ENCODE measurements at places on chromosomes 6 and 20. TPM values are rescaled to one million over a fixed set of nuclear protein-coding genes. Genes with fewer than 3 reads are reported as not detected.

- peak; percentile 87 for DNase-seq
- H3K27me3 ChIP-seq: no peaks in the 10 kb centered on the region
- peaks cover 57% of the 10 kb centered on the region for H3K4me1 ChIP-seq
- H3K27ac ChIP-seq: peak overlapping the region; percentile 90
These were observed 87.8 kb downstream of the CARMIL1 start for GRCh38 chr6:25366903-25367545.

DNA sequence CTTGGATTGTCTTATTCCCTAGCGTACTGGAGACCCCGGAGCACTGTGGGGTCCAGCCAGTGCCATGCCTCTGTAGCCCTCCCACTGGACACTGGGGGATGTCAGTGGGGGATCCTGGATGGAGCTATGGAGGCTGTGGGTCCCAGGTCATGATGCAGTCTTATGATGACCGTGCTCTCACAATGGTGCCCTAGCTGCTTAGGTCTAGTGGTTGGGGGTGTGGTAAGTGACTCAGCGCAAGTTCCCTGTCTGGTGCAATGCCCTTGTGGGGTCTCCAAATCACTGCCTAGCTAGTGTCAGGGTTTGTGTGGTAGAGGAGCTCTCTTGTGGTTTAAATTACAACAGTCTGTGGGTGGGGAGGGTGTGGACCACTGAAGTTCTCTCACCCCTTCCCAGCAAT lies 135.4 kb downstream of the CDC5L start:
- no peak overlapping the region for H3K4me3 ChIP-seq
- H3K27ac ChIP-seq: no peak overlapping the region
- H3K4me1 ChIP-seq: peaks cover 17% of the 10 kb centered on the region
- no peak for DNase-seq
- peaks cover 13% of the 10 kb centered on the region for H3K27me3 ChIP-seq
- H3K36me3 ChIP-seq: peaks cover 1% of the 10 kb centered on the region

BHLHE23 gene
- total RNA-seq: not detected

DNA sequence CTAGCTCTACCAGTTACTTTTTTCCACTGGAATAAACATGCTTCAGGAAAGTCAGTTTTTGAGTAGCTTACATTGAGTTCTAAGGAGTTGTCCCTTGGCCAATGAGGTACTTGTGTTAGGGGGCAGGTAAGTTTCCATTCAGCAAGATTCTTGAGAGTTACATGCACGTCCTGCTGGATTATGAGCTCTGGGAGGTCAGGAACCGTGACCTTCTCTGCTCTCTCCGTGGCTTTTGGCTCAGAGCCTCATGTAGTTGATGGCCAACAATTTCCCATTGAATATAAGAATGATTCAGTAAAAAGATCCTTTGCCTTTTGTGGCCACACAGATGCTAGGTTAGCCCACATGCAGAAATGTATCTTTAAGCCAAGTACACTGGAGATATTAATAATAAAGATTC lies 181.8 kb upstream of the RALGAPA2 start:
- no peak for DNase-seq
- H3K27ac ChIP-seq: no peak overlapping the region
- no peaks in the 10 kb centered on the region for H3K36me3 ChIP-seq
- H3K27me3 ChIP-seq: peaks cover 1% of the 10 kb centered on the region

DNA sequence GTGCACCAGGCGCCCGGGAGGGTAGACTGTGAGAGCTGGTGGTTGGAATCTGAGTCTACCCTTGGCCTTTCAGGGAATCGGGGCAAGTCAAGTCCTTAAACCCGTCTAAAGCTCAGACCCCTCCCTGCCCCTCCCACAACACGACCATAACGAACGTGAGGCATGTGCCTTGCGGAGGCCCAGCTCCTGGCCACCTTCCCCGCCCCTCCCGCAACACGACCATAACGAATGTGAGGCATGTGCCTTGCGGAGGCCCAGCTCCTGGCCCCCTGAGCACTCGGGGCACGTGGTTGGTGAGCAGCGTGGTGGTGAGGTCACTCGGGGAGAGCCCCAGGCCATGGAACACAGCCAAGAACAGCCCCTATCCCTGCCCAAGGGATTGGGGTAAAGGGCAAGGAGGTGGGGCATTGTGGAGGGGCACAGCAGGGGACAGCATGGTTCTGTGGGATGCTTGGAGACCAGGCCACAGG lies 132.2 kb downstream of the TAF4 start:
- H3K27ac ChIP-seq: no peak overlapping the region
- no peak for DNase-seq
- no peak overlapping the region for H3K4me3 ChIP-seq

GTSF1L gene
- not detected for total RNA-seq

C6orf58 gene
- not detected for total RNA-seq

DNA sequence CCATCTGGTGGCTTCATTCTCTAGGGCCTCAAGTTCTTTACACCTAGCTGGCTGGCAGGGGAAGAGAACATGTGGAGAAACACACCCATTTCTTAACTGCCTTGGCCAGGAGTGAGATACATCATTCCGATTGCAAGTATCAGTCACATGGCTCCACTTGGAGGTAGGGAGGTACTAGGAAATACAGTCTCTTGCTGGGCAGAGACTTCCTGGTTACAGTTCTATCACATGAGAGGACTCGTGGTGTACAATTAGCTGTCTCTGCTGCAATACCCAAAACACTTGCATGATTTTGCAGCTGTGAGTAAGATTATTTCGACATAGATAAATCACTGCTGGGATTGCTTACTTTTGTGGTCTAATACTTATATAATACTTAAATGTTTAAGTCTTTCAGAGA lies 51.1 kb downstream of the GTF2H5 start:
- no peaks in the 10 kb centered on the region for H3K36me3 ChIP-seq
- no peak overlapping the region for H3K27ac ChIP-seq
- H3K4me1 ChIP-seq: peaks cover 5% of the 10 kb centered on the region

DNA sequence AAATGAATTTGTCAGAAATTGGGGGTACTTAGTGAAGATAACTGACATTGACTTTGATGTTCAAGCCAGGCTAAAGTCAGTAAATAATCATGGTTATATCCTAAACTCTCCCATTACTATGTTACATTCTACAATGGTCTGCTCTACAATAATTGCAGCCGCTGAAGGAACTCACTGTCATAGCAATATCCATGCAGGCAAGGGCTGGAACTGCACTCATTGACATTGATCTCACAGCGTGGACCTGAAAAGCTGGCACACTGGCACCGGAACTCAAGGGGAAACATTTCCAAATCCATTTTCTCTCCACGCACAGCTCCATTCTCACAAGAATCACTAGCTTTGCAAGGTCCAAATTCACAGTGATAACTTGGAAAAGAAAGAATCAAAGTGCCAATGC lies 702.7 kb downstream of the EYS start:
- no peaks in the 10 kb centered on the region for H3K27me3 ChIP-seq
- DNase-seq: no peak
- no peaks in the 10 kb centered on the region for H3K36me3 ChIP-seq
- H3K4me1 ChIP-seq: no peaks in the 10 kb centered on the region
- H3K27ac ChIP-seq: no peak overlapping the region

DNA sequence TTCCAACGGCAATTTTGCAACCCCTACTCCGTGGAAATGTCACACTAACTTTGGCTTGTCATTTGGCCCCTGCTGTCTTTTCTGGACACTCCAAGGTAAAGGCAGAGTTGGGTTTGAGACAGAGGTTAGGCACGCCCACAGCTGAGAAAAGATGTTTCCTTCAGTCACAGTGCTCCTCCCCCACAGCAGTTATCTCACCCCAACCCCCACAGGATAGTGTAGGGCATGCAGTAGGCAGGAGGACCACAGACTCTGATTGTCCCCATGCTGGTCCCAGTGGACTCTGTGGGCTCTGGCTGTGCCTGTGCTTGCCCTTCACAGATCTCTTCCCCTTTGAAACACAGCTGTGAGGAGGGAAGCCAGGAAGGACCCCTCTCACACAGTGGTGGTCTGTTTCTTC lies 124.0 kb upstream of the CARMIL1 start:
- peak overlapping the region; percentile 78 for H3K27ac ChIP-seq
- H3K27me3 ChIP-seq: no peaks in the 10 kb centered on the region
- H3K4me3 ChIP-seq: peak overlapping the region; percentile 51
- DNase-seq: no peak

TEAD3 gene
- total RNA-seq: 2.2 TPM

- DNase-seq: no peak
- H3K4me1 ChIP-seq: no peaks in the 10 kb centered on the region
- H3K27ac ChIP-seq: no peak overlapping the region
- H3K36me3 ChIP-seq: no peaks in the 10 kb centered on the region
- H3K4me3 ChIP-seq: no peak overlapping the region
These were observed 124.0 kb downstream of the LAMA2 start for GRCh38 chr6:129006724-129007514.

GRCh38 chr6:30726506-30727413 lies 6.6 kb downstream of the TUBB start:
- H3K36me3 ChIP-seq: peaks cover 78% of the 10 kb centered on the region
- peak overlapping the region; percentile 41 for H3K27ac ChIP-seq
- H3K4me1 ChIP-seq: peaks cover 48% of the 10 kb centered on the region
- no peaks in the 10 kb centered on the region for H3K27me3 ChIP-seq
- no peak for DNase-seq

DNA sequence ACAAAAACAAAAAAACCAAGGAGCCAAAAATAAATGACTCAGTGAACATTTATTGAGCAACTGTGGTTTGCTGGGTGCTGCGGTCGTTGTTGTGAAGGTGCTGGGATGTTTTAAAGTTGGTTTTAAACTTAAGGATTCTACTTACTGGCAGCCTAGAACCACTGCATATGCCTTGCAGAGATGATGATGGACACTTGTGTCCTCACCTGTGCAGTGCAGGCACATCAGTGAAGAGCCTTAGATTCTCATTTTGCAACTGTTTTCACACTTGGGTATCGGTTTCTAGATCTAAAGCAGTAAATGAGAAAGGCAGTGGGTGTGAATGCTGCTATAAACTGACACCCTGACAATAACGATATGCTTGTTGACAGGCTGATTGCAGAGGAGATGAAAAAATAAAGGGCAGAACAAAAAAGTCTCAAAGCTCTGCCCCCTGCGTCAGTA lies 68.8 kb downstream of the UTRN start:
- H3K4me3 ChIP-seq: peak overlapping the region; percentile 66
- H3K36me3 ChIP-seq: peaks cover 12% of the 10 kb centered on the region
- H3K27me3 ChIP-seq: no peaks in the 10 kb centered on the region
- peak; percentile 73 for DNase-seq

RAB44 gene
- total RNA-seq: not detected

- no peak for DNase-seq
- no peaks in the 10 kb centered on the region for H3K36me3 ChIP-seq
- no peaks in the 10 kb centered on the region for H3K4me1 ChIP-seq
- H3K27ac ChIP-seq: no peak overlapping the region
These were observed 85.2 kb upstream of the CCDC167 start for GRCh38 chr6:37584654-37585522.

GRCh38 chr6:80006541-80006940 lies 2.1 kb downstream of the TTK start:
- peaks cover 32% of the 10 kb centered on the region for H3K36me3 ChIP-seq
- peak overlapping the region; percentile 98 for H3K4me3 ChIP-seq
- H3K4me1 ChIP-seq: peaks cover 44% of the 10 kb centered on the region
- DNase-seq: no peak
- peaks cover 2% of the 10 kb centered on the region for H3K27me3 ChIP-seq
- no peak overlapping the region for H3K27ac ChIP-seq

DNA sequence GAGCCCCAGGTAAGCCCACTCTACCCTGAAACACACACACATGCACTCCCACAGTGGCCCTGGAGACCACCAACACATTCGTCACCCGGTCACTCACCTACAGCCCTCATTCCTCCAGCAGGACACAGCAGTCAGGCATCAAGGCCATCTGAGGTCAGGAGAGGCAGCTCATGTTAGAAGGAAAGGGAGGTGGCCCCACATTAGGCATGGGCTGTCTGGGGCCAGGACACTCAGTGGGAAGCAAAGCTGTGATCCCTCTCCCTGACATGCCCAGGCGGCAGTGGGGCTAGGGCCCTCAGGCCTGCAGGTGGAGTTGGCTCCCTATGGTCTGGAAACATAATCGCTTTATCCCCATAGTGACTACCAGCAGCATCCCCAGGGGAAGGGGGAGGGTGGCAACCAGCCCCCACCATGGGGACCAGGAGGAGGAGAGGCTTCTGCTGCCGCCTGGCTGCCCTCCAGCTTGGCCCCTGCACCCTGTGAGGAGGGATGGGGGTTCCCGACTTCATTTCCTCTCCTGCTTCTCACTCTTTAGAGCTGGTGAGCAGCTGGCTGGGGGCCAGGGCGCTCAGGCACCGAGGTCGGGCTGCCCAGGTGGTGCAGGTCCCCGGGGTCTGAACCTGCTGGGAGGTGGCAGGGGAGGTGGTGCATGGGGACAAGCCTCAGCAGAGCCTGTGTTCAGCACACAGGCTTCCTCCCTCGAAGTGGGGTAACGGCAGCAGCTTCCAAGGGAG lies 76.6 kb upstream of the CST7 start:
- H3K36me3 ChIP-seq: no peaks in the 10 kb centered on the region
- H3K27me3 ChIP-seq: peaks cover 4% of the 10 kb centered on the region
- DNase-seq: no peak
- no peak overlapping the region for H3K4me3 ChIP-seq

GRCh38 chr6:107634324-107635056 lies 144.6 kb downstream of the SOBP start:
- DNase-seq: peak; percentile 66
- H3K27ac ChIP-seq: no peak overlapping the region
- H3K27me3 ChIP-seq: peaks cover 74% of the 10 kb centered on the region
- peaks cover 3% of the 10 kb centered on the region for H3K4me1 ChIP-seq
- no peaks in the 10 kb centered on the region for H3K36me3 ChIP-seq

GRCh38 chr20:1198751-1199150 lies 4.5 kb upstream of the C20orf202 start:
- no peak overlapping the region for H3K4me3 ChIP-seq
- H3K36me3 ChIP-seq: no peaks in the 10 kb centered on the region
- H3K4me1 ChIP-seq: peaks cover 6% of the 10 kb centered on the region
- DNase-seq: no peak
- H3K27ac ChIP-seq: no peak overlapping the region

GRCh38 chr6:28876710-28877109 lies 47.1 kb downstream of the TRIM27 start:
- no peak overlapping the region for H3K4me3 ChIP-seq
- no peak for DNase-seq
- no peak overlapping the region for H3K27ac ChIP-seq
- peaks cover 3% of the 10 kb centered on the region for H3K36me3 ChIP-seq
- peaks cover 30% of the 10 kb centered on the region for H3K27me3 ChIP-seq

- no peak overlapping the region for H3K27ac ChIP-seq
- H3K4me1 ChIP-seq: no peaks in the 10 kb centered on the region
- H3K36me3 ChIP-seq: no peaks in the 10 kb centered on the region
- no peaks in the 10 kb centered on the region for H3K27me3 ChIP-seq
- no peak for DNase-seq
These were observed 77.1 kb downstream of the NINL start for GRCh38 chr20:25508083-25508770.

Measured in activated CD4-positive, alpha-beta T cell treated with anti-CD3 and anti-CD28 coated beads, Interleukin-2, amount 10 ng/mL, durations not matched to agents 24 days and 14 days (primary cell).